Endodermal cell (in vitro differentiated cells): ENCODE measurements at places on chromosomes 7 and 10. TPM values are rescaled to one million over a fixed set of nuclear protein-coding genes. Genes with fewer than 3 reads are reported as not detected.

GRCh38 chr10:9291081-9291480, 1236.6 kb downstream of the GATA3 start:
- no peak for DNase-seq

DNA sequence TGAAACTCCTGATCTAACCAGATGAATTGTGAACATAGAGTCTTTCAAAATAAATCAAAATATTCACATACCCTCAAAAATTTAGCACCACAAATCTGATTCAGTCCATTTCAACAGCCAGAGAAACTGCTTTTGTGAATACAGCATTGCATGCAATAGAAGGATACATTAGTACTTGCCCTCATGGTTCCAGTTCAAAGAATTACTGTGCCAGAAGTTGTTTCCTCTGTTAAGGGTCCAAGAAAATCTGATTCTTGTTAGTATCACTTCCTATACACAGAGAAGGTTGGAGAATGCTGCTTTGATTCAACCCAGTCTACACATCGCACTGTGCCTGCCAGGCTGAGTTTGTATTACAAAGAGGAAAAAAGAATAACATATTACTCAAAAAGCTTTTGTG, 115.6 kb downstream of the TFEC start:
- no peak for DNase-seq

TAS2R60 gene
- total RNA-seq: not detected in 3 replicates

- no peak for DNase-seq
Measured at GRCh38 chr10:62072901-62073300, 171.4 kb downstream of the ARID5B start.

DNA sequence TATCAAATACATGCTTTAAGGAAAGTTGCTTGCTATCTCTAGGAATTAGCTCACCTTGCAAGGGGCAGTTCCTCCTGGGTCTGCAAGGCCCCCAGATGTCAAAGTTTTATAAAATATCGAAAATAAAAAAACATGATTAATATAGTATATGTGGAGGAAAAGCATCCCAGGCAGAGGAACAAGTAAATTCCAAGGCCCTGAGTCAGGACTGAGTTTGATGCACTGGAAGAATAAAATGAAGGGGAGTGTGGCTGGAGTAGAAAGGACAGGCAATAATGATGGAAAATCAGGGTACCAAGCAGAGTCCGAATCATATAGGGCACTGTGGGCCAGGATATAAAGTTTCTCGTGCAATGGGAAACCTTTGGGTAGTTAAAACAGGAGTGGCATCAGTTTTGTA, 112.4 kb upstream of the EEPD1 start:
- no peak for DNase-seq

PILRB gene
- total RNA-seq: 55.2 to 92.0 TPM (median 84.4 TPM) in 3 replicates

GRCh38 chr7:86950360-86950759, 109.1 kb downstream of the ELAPOR2 start:
- no peak for DNase-seq

DNA sequence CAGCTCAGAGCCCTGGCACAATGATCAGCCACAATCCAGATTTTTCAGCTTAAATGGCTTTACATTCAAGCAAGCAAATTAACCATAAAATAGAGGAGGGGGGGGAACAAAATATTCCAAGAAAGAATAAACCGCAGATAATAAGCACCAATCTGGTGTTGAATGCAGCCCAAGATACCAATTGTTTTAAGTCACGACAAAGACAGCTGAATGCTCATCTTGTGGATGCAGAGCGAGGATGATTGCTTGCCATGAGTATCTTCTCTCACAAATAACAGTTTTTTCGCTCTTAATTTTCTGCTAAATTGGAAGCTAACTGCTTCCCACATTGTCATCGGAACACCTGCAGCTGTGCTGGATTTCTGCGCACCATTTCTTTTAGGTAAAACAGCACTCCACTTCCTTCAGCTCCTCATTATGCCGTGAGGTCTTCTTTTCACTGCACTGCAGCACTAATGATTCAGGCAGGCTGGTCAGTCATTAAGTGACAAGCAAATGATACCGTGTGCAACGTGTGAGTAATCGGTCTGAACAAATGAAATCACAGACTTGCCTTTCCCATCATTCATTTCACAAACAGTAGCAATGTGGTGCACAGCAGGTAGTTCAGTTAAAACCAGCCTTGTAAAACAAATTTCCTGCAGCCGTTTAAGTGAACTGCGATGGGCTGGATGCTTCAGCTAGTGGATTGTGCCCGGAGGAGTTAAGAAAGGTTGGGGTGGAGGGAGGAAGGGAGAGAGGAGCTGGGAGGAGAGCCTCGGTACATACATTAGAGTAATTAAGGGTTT, 106.4 kb upstream of the CDCA7L start:
- no peak for DNase-seq

DNA sequence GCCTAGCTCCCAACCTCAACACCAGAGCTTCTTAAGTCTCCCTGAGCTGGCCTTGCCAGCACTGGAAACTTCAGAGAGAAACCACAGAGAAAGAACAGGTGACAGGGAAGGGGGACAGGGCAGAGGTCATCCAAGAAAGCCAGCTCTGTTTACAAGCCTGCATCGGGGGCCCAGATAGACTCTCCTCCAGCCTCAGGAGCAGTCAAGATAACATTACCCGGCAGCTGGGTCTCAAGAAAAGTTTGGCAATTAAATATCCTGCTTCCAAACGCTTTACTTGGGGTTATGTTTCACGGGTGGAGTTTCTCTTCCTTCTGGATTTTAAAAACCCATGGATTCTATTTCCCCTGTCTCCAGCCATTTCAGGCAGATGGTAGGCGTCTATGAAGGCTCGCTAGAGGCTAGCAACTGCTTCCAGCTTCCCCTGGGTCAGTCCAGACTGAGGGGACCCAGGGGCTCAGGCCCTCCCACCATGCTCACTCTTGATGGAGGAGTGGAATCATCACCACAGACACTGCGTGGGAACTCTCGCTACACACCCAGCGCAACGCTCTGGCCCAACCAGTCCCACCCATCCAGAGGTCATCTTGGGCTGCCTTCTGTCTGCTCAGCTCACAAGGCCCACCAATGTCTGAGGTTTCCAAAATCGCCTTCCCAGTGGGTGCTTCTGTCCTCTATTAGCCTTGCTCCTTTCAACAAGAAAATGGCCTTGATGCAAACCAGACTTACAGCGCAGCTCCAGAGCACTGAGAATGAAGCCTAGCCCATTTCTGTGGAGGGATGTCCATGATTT, 48.8 kb downstream of the SH3PXD2A start:
- no peak for DNase-seq

GFRA1 gene
- 3.1 and 4.4 TPM in 2 replicates for total RNA-seq

DNA sequence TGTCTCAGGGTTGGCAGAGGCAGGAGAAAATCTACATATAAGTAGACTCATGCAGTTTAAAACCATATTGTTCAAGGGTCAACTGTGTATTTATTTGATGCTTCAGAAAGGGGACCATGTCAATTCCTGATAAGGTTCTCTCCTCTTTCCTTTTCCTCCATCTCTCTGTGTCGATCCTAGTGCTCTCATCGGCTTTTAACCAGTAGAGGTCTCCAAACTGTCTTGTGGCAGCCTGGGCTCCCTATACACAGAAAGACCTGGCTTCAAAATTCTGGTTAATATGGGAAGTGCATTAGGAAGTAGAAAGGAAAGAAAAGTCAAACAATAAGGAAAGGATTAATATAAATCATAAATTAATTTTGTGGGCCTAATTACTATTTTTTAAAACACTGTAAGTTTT, 304.4 kb upstream of the C7orf33 start:
- no peak for DNase-seq

GIMAP7 gene
- not detected in 2 replicates for total RNA-seq

SMKR1 gene
- total RNA-seq: 0.55 and 1.4 TPM in 2 replicates

GIMAP4 gene
- total RNA-seq: not detected in 3 replicates

DNA sequence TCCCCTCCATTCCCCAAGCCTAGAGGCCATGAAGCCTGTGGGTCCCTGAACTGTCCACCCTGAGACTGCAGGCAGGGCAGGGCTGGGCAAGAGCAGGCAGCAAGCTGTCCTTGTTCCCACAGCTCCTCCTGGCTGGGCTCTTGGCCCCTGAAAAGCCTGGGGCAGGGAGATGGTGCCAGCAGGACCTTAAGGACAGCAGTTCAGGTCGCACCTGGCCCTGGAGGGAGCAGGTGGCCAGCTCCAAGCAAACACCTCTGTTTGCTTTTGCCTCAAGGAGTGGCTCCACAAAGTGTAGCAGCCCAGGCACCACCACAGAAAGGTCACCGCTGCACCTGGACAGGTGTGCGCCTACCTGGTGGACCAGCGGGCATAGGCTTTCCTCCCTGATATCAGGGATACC, 5.2 kb downstream of the RET start:
- no peak for DNase-seq

- DNase-seq: peak; percentile 32
Measured at GRCh38 chr10:129774082-129774735, 189.9 kb downstream of the EBF3 start.

- DNase-seq: no peak
Measured at GRCh38 chr7:128362670-128363069, 1.2 kb upstream of the PRRT4 start.

UNCX gene
- total RNA-seq: 0.13 TPM in 1 of 2 replicates, not detected in the other

DNA sequence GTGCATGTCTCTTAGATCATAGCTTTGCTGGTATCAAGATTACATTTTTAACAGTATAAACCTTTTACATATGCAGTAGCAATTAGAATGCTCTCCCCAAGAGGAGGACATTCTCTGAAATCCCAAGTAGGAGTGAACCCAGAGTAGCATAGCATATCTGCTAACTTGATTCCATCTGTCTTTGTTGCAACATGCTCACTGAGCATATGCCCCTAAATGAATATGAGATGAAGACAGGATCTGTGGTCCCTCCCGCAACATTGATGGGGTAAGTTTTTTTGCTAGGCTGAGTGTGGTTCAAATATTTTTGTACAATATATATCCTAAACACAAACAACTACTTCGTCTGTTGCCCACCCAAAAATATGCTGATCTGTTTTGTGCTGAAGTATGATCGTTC, 534.2 kb upstream of the C7orf33 start:
- DNase-seq: no peak
